ENCODE measurements at places on chromosomes 12 and 14. TPM values are rescaled to one million over a fixed set of nuclear protein-coding genes. Genes with fewer than 3 reads are reported as not detected.

- no peaks in the 10 kb centered on the region for H3K36me3 ChIP-seq
- peak; percentile 14 for DNase-seq
- no peak overlapping the region for H3K27ac ChIP-seq
- H3K4me3 ChIP-seq: no peak overlapping the region
Measured at GRCh38 chr12:113601656-113602263, 130.1 kb upstream of the LHX5 start.

The MYH6 gene
- not detected for total RNA-seq

- H3K27me3 ChIP-seq: no peaks in the 10 kb centered on the region
- no peak overlapping the region for H3K4me3 ChIP-seq
- no peaks in the 10 kb centered on the region for H3K36me3 ChIP-seq
- peak overlapping the region; percentile 79 for H3K27ac ChIP-seq
- peaks cover 11% of the 10 kb centered on the region for H3K4me1 ChIP-seq
Measured at GRCh38 chr12:4273273-4273651, 300 bp upstream of the CCND2 start.

The KRT6B gene
- 0.25 TPM for total RNA-seq
